ENCODE measurements at places on chromosomes 12 and 14. TPM values are rescaled to one million over a fixed set of nuclear protein-coding genes. Genes with fewer than 3 reads are reported as not detected.

GRCh38 chr14:106107703-106108102 lies 581.3 kb downstream of the TMEM121 start:
- no peaks in the 10 kb centered on the region for H3K27me3 ChIP-seq
- DNase-seq, result no peak
- H3K27ac ChIP-seq, result no peak overlapping the region

SLC6A15 gene
- not detected for total RNA-seq

DNA sequence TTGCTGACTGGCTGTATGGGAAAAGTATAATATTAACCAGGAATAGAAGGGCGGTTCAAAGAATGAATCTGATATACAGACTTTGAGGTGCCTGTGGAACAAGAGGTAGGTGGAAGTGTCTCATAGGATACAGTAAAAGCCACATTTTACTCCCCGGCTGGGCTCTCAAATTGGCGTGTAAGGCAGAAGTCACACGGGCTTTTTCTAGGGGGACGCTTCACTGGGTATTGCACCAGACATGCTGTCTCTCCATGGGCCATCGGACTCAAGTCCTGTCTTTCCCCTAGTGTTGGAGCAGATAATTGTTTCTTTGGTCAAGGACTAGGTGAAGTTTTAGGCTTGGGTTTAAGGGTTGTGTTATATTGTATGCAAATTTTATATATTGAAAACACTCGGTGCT lies 9.1 kb downstream of the TMCC3 start:
- DNase-seq, result no peak
- no peaks in the 10 kb centered on the region for H3K36me3 ChIP-seq
- no peak overlapping the region for H3K4me3 ChIP-seq
- H3K27ac ChIP-seq, result no peak overlapping the region

CCDC197 gene
- total RNA-seq, result not detected

PDZRN4 gene
- total RNA-seq, result not detected

- H3K27ac ChIP-seq, result no peak overlapping the region
- H3K4me1 ChIP-seq, result peaks cover 68% of the 10 kb centered on the region
- no peaks in the 10 kb centered on the region for H3K27me3 ChIP-seq
- peaks cover 57% of the 10 kb centered on the region for H3K36me3 ChIP-seq
- H3K4me3 ChIP-seq, result no peak overlapping the region
- no peak for DNase-seq
Measured at GRCh38 chr12:122089077-122089476, 10.5 kb downstream of the MLXIP start.

DNA sequence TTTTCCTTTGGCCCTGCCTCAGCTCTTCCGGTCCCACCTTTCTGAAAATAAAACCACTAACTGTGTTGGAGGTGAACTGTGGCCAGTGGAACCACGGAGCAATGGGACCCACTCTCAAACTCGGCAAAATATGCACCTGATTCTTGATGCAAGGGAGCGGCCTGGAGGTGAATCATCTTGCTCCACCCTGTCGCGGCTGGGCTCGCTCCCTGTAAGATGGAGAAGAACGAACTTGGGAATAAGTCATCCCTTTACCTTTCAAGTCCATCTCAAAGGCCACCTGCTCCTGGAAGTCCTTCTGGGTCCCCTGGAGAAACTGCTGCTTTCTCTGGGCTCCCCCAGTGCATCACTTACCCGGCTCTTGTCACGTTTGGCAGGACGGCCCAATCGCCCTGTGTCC lies 309.9 kb downstream of the BCL11B start:
- no peaks in the 10 kb centered on the region for H3K36me3 ChIP-seq
- DNase-seq, result peak; percentile 11

SLC35F4 gene
- not detected for total RNA-seq

DNA sequence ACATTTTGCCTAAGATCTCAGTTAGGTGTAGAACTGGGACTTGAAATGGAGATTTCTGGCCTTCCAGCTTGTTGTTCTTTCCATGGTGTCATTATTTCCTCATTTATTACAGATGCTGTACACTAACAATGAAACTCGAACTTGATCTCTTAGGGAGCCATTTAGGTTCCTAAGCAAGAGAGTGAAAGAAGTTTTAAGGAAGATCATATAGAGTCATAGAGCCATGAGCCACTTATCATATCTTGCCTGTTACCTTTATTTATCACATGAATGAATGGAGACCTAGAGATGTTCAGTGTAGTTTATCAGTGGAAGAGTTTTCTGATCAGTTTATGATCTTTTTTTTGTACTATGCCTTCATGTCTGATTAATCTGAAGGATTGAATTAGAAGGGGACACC lies 9.9 kb downstream of the HELB start:
- peaks cover 47% of the 10 kb centered on the region for H3K4me1 ChIP-seq
- DNase-seq, result no peak
- H3K27ac ChIP-seq, result no peak overlapping the region
- no peak overlapping the region for H3K4me3 ChIP-seq

ATL1 gene
- total RNA-seq, result 1.5 TPM

PPFIA2 gene
- not detected for total RNA-seq

GRCh38 chr12:29725587-29726320 lies 58.0 kb downstream of the TMTC1 start:
- no peak for DNase-seq
- H3K4me3 ChIP-seq, result no peak overlapping the region
- H3K27me3 ChIP-seq, result no peaks in the 10 kb centered on the region
- H3K36me3 ChIP-seq, result no peaks in the 10 kb centered on the region
- H3K27ac ChIP-seq, result no peak overlapping the region
- no peaks in the 10 kb centered on the region for H3K4me1 ChIP-seq

DNA sequence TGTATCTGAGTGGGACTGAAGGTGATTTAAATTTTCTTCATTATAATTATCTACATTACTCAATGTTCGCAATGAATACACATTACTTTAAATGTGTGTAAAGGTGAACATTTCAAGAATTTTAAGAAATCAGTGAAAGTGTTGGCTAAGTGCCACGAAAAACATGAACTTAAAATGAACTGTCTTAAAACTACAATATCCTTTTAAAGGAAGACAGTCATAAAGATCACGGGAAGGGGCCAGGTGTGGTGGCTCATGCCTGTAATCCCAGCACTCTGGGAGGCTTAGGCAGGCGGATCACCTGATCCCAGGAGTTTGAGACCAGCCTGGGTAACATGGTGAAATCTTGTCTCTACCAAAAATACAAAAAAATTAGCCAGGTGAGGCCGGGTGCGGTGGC lies 11.2 kb downstream of the MOK start:
- H3K4me1 ChIP-seq, result peaks cover 5% of the 10 kb centered on the region
- DNase-seq, result no peak
- no peak overlapping the region for H3K27ac ChIP-seq
- H3K4me3 ChIP-seq, result no peak overlapping the region
- H3K27me3 ChIP-seq, result peaks cover 2% of the 10 kb centered on the region

DNA sequence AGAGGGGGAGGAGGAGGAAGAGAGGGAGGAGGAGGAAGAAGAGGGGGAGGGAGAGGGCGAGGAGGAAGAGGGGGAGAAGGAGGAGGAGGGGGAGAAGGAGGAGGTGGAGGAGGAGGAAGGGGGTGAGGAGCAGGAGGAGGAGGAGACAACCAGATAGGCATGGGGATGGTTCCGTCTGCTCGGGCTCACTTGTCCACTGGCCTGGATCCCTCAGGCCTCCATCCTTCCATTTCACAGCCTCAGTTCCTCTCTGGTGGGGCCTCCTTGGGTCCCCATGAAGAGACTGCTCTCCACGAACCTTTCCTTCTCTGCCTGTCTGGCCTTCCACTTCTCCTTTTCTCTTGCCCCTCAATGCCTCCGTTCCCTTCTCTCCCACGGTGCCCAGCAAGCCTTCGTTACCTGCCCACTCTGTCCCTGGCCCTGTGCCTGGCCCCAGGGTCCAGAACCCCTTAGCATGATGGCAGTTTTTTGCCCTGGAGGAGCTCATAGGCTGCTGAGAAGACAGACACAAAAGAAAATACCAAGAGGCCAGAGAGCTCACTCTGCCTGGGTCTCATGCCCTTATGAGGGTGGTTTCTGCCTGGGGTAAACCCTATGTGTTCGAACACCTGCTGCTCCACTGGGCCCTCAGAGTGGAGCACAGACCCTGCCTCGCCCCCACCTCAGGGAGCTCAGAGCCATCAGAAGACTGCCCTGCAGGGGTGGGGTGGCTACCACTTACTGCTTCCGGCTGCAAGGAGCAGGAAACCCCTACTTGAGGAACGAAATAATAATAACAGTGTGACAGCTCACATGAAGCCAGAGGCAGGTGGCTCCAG lies 11.7 kb upstream of the CACNA2D4 start:
- no peaks in the 10 kb centered on the region for H3K27me3 ChIP-seq
- no peaks in the 10 kb centered on the region for H3K36me3 ChIP-seq
- H3K27ac ChIP-seq, result peak overlapping the region; percentile 59
- DNase-seq, result no peak
- peaks cover 15% of the 10 kb centered on the region for H3K4me1 ChIP-seq
- H3K4me3 ChIP-seq, result no peak overlapping the region

DNA sequence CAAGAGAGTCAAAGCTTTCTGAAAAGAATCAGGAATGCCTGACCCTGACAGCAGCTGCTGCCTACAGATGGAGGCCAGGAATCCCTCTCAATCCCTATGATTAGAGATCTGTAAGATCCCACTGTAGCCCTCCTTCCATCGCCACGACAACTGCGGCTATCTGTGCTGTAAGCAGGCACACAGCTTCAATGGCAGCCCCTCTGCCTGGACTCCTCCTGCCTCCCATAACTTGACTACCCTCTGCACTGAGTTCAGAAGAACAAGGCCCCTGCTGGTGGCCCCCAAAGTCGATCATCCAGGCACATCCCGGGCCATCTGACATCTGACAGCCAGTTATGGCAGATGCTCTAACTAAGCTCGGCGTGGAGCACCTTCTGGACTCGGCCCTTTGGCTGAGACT lies 2.9 kb downstream of the CLMN start:
- no peaks in the 10 kb centered on the region for H3K36me3 ChIP-seq
- no peak overlapping the region for H3K27ac ChIP-seq
- no peak for DNase-seq
- H3K4me1 ChIP-seq, result peaks cover 24% of the 10 kb centered on the region
- no peak overlapping the region for H3K4me3 ChIP-seq

DNA sequence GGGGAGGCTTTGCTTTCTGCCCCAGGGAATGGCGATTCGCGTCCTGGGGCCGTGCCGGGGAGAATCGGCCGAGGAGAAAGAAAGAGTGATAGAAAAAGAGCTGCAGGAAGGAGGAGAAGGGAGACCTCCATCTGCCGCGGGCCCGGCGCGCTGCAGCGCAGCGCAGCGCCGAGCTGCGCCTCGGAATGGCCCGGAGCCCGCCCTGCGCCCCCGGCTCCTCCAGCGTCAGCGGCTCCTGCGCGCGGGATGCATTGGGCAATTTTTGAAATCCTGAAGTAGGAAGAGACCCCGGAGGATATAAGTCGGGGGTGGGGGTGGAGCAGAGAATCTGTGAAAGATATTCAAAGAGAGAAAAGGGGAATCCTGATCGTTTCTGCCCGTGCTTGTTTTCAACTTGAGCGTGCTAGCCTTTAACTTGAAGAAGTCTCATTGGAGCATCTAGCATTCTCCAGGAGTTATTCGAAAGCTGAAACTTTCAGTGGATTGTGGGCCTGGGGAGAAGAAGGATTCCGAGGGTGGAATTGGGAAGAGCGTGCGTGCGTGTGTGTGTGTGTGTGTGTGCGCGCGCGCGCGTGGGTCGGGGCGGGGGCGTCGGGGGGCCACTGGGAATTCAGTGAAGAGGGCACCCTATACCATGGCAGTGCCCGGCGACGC lies 441 bp downstream of the PDE3A start:
- H3K4me3 ChIP-seq, result peak overlapping the region; percentile 2
- no peak for DNase-seq
- H3K27me3 ChIP-seq, result peaks cover 57% of the 10 kb centered on the region
- H3K36me3 ChIP-seq, result no peaks in the 10 kb centered on the region
- H3K4me1 ChIP-seq, result peaks cover 14% of the 10 kb centered on the region
- H3K27ac ChIP-seq, result no peak overlapping the region

DNA sequence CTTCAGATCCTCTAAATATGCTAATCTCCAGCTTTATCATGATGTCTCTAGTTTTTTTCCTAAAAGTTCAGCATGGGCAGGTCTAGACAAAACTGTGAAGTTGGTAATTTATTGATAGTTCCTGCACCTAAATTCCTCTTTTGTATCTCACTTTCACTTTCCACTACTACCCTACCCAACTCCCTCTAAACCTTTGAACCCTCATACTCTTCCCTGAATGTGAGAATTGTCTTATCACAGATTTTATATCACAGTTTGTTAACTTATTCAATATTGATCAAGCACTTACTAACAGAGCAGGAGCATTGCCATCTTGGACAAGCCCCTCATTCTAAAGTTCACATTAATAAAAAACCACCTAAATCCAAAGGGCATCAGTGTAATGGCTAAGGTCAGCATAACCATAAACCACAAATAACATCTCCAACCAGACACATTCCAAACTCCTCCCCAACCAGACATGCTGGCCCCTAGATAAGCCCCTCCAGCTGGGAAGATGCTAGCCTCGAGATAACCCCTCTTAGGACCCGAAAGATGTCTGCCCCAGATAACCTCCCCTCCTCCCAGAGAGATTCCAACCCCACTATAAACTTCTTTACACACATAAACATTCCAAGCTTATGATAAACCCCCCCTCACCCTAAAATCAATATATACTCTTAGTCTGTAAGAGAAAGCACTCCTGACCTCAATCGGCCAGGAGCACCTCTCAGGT lies 78.7 kb downstream of the FSCB start:
- no peaks in the 10 kb centered on the region for H3K36me3 ChIP-seq
- no peaks in the 10 kb centered on the region for H3K27me3 ChIP-seq
- no peaks in the 10 kb centered on the region for H3K4me1 ChIP-seq

- H3K27ac ChIP-seq, result no peak overlapping the region
- peaks cover 2% of the 10 kb centered on the region for H3K36me3 ChIP-seq
- H3K27me3 ChIP-seq, result no peaks in the 10 kb centered on the region
Measured at GRCh38 chr14:70881549-70882177, 25.6 kb upstream of the PCNX1 start.

GRCh38 chr12:104768033-104768432 lies 190.1 kb downstream of the SLC41A2 start:
- peaks cover 21% of the 10 kb centered on the region for H3K4me1 ChIP-seq
- H3K36me3 ChIP-seq, result peaks cover 14% of the 10 kb centered on the region
- no peak for DNase-seq
- H3K4me3 ChIP-seq, result no peak overlapping the region

DNA sequence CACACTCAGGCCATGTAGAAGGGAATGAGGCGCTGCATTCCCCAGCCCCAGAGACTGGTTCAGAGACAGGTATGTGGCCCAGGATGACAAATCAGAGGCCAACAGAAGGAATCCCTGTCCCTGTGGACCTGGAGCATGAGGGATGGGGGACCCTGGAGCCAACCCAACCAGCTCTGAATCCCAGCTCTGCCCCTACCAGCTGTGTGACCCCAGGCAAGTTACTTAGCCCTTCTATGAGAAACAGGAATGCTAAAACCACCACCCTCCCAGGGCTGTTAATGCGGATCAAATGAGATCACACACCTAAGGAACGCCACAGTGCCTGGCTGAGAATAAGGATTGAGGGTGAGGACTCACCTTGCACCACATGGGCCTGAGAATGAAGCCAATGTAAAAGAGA lies 15.6 kb downstream of the ITPK1 start:
- H3K4me3 ChIP-seq, result no peak overlapping the region
- peaks cover 69% of the 10 kb centered on the region for H3K4me1 ChIP-seq
- H3K36me3 ChIP-seq, result peaks cover 10% of the 10 kb centered on the region

Data from activated CD8-positive, alpha-beta T cell treated with anti-CD3 and anti-CD28 coated beads, Interleukin-2, amount 10 ng/mL, durations not matched to agents 7 days and 5 days (primary cell).